ENCODE measurements at places on chromosomes 6 and 20.

DNA sequence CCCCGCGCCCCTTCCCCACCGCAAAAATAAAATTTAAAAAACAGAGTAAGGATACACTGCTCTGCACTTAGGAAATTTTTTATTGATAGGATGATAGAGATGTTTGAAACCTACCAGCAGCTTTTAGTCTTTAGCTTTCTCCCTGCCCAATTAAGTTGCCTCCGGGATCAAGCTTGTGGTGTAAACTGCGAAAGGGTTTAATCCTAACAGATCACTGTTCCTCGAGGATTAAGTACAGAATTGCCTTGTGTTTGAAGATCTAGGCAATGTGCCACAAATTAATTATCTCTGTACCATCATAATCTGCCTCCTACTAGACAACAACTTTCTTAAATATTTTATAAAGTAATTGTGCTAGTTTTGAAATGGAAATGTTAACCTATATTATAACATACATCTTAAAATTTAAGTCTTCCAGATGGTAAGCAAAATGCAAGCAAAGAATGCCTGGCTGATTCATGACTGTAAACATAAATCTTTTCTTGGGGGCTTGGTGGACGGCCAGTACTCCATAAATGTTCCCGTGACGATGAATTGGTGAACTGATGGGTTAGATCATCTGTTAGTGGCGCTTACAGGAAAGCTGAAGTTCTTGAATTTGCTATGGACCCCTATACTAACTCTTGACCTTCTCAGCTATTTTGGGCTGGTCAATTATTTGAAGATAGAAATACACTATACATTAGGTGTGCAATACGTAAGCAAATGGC, 58.0 kb upstream of the ARHGAP18 start:
- no peak for DNase-seq

GRCh38 chr6:150767161-150767560, 98.3 kb upstream of the MTHFD1L start:
- no peak for DNase-seq

GRCh38 chr20:52448513-52449232, 257.1 kb upstream of the ZFP64 start:
- DNase-seq, result no peak

DNA sequence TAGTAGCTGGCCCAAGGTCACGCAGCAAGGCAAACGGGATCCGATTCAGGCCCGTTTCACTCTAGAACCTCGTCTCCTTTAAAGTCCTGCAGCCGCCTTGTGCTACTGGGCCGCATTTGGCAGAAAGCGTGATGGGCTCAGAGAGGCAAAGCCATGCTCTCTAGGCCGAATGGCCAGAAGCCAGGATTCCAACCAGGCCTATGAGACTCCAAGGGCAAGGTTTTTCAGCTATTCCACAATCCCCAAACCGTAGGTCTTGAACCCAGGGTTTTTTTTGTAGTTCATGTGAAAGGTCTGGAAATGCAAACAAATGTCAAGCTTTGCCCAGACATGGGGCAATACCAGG, 174.1 kb downstream of the PREX1 start:
- no peak for DNase-seq

- DNase-seq, result no peak
Observed at GRCh38 chr6:166635013-166635970, 8.2 kb upstream of the RPS6KA2 start.

Measured in AG20443 (cell line).